CD8-positive, alpha-beta memory T cell (primary cell): ENCODE measurements at places on chromosomes 1 and 21.

GRCh38 chr1:162305969-162306368 is 70.7 kb downstream of the SPATA46 start:
- DNase-seq = no peak

DNA sequence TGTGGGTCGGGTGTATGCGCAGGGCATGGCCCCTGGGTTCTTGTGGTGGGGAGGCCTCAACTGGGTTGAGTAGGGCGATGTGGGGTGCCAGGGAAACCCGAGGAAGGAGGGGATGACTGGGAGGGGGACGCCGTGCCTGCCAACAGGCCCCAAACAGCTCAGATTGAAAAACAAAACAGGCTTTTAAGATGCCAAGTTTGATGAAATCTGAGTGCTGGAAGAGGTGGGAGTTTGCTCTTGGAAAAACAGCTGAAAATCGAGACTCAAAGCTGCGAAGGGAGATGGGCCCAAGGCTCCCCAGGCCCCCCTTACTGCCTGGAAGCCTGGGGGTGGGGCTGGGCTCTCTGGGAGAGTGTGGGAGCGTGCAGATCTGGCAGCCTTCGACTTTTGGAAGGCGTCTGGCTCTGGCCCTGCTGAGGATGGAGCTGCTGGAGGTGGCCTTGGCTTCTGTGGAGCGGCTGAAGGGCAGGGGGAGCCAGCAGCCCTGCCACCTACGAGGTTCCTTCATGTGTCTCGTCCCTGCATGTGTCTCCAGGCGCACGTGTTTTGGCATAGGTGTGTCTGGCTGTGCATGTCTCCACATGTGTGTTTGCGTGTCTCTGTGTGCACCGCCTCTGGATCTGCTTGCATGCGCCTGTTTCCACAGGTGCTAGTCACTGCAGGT is 33.3 kb downstream of the PTPRF start:
- DNase-seq = no peak

DNA sequence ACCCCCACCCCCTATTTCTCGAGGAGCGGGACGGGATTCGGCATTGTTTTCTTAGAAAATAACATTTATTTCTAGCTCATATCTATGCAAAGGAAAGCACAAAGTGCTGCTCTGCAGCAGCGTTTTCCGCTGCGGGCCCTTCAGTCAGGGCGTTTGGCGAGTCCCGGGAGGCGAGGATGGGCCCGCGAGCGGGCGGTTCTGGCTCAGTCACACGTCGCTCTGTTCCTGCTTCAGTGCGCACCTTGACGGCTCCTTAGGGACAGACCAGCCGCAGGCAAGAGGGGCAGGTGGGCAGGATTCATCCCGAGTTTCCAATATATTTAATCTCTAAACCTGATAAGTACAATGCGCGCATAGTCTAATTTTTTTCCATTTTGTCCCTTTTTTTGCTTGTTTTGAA is 5.7 kb downstream of the DMRTA2 start:
- no peak for DNase-seq

DNA sequence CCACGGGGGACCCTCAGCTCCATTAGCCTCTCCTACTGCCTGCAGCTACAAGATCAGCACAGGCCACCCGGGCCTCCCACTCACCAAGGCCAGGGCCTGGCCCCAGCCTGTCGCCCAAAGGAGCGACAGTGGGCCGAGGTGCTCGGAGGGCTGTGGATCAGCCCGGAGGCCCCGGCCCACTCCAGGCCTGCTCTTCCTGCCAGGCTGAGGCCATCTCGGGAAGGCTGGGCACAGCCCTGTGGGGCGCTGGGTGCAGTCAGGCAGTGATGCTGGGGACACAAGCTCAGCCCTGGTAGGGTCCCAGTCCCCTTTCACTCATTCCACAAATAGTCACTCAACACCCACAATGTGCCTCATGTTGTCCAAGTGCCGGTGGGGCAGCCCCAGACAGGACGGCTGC is 58.8 kb downstream of the CASZ1 start:
- DNase-seq = no peak

DNA sequence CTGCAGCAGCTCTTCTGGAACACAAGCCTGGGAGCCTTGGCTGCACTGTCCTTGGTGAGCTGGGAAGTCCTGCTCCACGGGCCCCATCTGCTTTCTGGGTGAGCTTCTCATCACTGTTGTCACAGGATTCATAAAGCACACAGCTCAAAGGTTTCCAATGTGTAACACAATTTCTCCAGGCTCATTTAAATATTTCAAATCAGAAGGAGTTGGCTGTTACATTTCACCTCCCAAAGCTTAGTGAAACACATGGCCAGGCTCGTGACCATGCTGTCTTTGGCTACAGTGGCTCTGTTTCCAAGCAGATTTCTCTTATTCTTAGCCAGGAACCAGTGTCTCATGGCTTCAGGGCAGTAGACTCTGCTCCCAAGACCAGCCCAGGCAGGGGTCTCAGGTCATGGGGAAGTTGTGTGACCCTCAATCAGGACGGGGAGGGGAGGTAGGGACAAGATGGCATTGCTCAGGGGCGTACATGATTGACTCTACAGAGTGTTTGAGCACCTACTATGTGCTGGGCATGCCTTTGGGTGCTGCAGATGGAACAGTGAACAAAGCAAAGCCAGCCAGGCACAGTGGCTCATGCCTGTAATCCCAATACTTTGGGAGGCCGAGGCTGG is 353.0 kb downstream of the NPHP4 start:
- DNase-seq = no peak

GRCh38 chr1:18091660-18092446 is 15.7 kb upstream of the IGSF21 start:
- no peak for DNase-seq
